ENCODE measurements at places on chromosomes 1 and 21. TPM values are rescaled to one million over a fixed set of nuclear protein-coding genes. Genes with fewer than 3 reads are reported as not detected.

The EVI5 gene
- total RNA-seq = 92.9 TPM

The SLC30A10 gene
- 0.44 TPM for total RNA-seq

The S100A4 gene
- 473 TPM for total RNA-seq

The CYYR1 gene
- total RNA-seq = 0.13 TPM

The TSPAN2 gene
- 0.12 TPM for total RNA-seq

The LCA5L gene
- total RNA-seq = 1.3 TPM

The ADAMTS1 gene
- 1,477 TPM for total RNA-seq

The CD1E gene
- total RNA-seq = not detected

The MARCKSL1 gene
- 13.9 TPM for total RNA-seq

The BEND5 gene
- total RNA-seq = not detected

The RGS8 gene
- under 0.01 TPM for total RNA-seq

The ALG14 gene
- 4.3 TPM for total RNA-seq

The VAMP4 gene
- 8.6 TPM for total RNA-seq

The SPATA6 gene
- total RNA-seq = 8.0 TPM

The TAF13 gene
- total RNA-seq = 107 TPM

The TSSK3 gene
- total RNA-seq = 1.7 TPM

The APCS gene
- not detected for total RNA-seq

The ACOT11 gene
- 5.4 TPM for total RNA-seq

The CD1B gene
- not detected for total RNA-seq

The LCK gene
- total RNA-seq = not detected

The TMEM81 gene
- 1.6 TPM for total RNA-seq

The KIF14 gene
- total RNA-seq = 7.4 TPM

The C1orf94 gene
- 0.06 TPM for total RNA-seq

The ADORA3 gene
- total RNA-seq = 0.06 TPM

The TMOD4 gene
- not detected for total RNA-seq

The GUK1 gene
- 785 TPM for total RNA-seq

The ASCL5 gene
- not detected for total RNA-seq

The PCP4 gene
- not detected for total RNA-seq

The RGS7 gene
- 0.81 TPM for total RNA-seq

The PCBP3 gene
- 0.13 TPM for total RNA-seq

The PLA2G2C gene
- total RNA-seq = not detected

The S100A1 gene
- not detected for total RNA-seq

The ZYG11A gene
- 0.13 TPM for total RNA-seq

The CASQ2 gene
- not detected for total RNA-seq

The SERTAD4 gene
- 3.4 TPM for total RNA-seq

The TOMM40L gene
- 9.6 TPM for total RNA-seq

The BNIPL gene
- 0.40 TPM for total RNA-seq

The CYP4A11 gene
- 0.13 TPM for total RNA-seq

The MMP23B gene
- 1.8 TPM for total RNA-seq

The GBP2 gene
- total RNA-seq = 53.6 TPM

The SPTA1 gene
- total RNA-seq = under 0.01 TPM

The SLC25A34 gene
- total RNA-seq = 0.26 TPM

The LCE2D gene
- not detected for total RNA-seq

The VWA1 gene
- 1.6 TPM for total RNA-seq
